Stimulated activated naive B cell treated with anti-CD40 and anti-IgM and Interleukin-4, amounts not matched to agents 10 μg/mL and 1 μg/mL and 100 μg/mL, for 72 hours (primary cell): ENCODE measurements at places on chromosomes 11 and 22.

GRCh38 chr11:31921081-31921480, 110.0 kb upstream of the PAX6 start:
- DNase-seq, result no peak

- DNase-seq, result no peak
Observed at GRCh38 chr11:70885281-70886231, 366.8 kb downstream of the SHANK2 start.

DNA sequence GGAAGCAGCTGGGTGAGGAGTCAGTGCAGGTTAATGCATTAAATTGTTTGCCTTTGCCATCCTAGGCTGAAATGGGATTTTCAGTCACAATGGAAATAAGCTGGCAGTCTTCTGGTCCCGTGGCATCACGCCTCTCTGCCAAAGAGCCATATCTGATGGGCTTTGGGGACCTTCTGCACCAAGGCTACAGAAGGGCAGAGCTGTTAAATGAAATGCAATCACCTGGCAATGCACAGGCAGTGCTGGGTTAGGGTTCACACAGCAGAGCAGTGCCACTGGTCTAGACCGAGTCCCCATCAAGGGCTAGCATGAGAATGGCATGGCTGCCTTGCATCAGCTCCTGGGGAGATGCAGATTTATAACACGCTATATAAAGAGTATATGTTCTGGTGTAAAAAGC, 749.2 kb downstream of the NTM start:
- DNase-seq, result no peak

DNA sequence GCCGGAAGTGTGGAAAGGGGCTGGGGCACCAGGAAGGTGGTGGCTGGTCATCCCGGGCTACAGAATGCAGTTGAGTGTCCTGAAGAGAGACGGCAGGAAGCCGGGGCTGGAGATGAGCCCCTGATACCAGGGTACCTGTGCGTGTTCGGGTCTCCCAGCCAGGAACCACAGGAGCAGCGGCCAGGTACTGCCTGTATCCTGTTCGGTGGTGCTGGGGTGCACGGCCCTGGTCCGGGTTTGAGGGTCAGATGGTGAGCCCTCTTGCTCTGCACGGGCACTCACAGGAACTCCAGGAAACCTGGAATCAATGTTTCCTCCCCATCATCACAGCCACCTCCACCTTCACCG, 253.1 kb upstream of the B3GAT1 start:
- no peak for DNase-seq

- DNase-seq, result no peak
Observed at GRCh38 chr11:92322225-92322624, 97.6 kb downstream of the FAT3 start.

DNA sequence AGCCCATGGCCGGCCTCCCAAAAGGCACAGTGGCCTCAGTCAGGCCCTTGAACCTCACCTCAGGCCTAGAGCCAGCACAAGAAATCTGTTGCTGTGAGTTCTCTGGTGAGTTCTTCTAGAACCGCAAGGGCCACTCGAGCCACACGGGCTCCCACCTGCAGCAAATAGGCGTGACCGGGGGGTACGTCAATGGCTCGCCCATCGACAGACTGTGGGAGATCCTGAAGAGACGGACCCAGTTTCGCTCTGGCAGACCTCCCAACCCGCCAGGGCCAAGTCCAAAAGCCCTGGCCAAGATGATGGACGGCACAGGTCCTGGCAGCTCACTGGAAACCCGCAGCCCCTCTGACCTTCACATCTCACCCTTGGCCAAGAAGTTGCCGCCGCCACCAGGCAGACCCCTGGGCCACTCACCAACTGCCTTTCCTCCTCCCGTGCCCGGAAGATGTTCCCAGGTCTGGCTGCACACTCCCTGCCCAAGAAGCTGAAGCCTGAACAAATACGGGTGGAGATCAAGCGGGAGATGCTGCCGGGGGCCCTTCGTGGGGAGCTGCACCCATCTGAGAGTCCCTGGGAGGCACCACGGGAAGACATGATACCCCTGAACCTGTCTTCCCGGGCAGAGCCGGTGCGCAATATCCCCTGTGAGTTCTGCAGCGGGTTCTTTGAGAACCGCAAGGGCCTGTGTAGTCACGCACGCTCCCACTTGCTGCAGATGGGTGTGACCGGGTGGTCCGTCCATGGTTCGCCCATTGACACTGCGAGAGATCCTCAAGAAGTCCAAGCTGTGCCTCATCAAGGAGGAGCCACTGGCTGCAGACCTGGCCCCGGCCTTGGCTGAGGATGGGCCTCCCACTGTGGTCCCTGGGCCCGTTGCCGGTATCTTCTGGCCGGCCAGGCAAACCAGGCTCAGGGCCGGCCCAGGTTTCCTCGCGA, 544.2 kb upstream of the CCDC179 start:
- no peak for DNase-seq

DNA sequence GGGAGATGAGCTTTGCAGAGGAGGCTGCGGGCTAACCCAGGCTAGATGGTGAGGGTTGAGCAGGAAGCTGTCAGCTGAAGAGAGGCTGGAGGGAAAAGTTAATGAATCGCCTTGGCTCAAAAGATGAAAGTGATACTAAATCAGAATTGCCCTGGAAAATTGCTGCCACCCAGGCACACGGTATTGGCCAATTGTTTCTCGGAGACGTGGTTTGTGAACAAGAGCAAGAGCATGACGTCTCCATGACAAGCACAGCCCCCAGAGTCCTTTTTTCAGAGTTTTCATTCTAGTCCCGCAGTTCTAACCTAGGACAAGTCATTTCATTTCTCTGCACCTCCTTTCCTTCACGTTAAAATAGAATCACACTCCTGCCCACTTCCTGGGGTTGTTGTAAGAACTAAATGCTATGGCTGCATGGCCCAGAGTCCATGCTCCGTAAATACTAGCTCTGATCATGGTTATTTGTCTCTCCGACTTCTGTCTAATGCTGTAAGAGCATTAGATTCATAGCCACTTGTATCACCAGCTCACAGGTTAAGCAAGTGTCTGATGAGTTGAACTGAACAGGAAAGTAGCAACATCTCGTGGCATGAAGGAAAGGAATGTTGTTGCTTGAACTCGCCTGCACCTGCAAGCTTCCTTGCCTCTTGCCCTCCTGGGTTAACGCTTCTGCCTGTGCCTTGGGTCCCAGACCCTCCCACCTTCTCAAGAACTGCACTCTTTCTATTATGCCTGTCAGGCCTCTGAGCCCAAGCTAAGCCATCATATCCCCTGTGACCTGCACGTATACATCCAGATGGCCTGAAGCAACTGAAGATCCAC, 33.8 kb upstream of the NUP50 start:
- DNase-seq, result no peak

- no peak for DNase-seq
Observed at GRCh38 chr11:47285969-47286770, 16.2 kb downstream of the MADD start.
